ENCODE measurements at places on chromosomes 1 and 21.

DNA sequence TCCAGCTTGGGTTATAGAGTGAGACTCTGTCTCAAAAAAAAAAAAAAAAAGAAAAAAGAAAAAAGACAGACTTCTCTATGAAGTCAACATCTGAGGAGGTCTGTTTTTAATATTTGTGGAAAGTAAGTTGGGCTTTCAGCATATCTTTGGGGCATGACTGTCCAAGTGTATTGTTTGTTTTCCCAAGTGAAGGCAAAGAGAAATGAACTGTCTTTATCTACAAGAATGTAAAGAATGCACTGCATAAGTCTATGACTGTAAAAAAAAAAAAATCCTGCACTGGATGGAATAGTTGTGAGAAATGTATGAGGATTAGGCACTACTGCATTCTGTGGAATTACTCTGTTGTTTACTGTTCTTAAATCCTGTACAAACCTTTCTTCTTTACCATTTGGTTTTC is 45.6 kb upstream of the TMEM61 start:
- no peak for DNase-seq

GRCh38 chr1:195604287-195604686 is 1004.0 kb downstream of the KCNT2 start:
- DNase-seq: no peak

DNA sequence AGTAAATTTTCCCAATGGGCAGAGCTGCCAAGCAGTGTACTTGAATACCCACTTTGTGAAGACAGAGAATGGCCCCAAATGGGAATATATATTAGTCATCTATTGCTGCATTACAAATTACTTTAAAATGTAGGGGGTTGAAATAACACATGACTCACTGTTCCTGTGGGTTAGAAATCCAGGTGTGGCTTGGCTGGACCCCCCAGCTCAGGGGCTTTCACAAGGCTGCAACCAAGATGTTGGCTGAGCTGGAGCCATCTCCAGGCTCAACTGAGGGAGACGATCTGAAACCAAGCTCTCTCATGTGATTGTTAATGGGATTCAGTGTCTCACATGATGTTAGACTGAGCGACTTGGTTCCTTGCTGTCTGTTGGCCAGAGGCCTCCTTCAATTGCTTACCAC is 33.4 kb upstream of the ARHGAP29 start:
- DNase-seq: no peak

DNA sequence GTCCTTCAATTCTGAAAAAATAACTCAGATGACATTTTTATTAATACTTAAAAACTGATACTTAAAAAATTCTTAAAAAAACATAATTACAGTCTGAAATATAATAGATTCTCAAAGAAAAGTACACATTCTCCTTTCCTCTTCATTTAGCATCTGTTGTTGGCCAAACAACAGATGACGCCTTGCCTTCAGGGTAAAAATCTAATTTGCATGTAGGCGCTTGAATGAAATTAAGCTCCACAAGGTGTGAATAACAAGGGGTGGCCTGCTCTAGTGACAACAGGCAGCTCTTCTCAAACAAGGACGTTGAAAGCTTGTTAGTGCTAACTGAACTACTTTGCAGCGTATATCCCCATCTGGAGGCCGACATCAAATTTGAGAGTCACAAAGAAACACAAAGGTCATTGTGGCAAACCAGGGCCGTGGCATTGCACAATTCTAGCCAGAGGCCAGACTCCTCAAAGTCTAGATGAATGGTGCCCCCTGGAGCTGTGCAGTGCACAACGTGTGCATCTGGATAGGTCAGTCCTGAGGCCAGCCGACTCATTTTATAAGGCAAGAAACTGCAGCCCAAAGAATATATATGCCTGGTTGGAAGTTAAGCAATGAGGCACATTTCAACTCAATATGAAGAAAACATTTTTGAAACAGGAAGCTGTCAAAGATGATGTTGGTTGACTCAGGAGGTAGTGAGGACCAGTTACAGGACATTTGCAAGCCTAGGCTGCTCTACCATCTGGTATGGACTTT is 459.2 kb upstream of the RUNX1 start:
- DNase-seq: no peak

DNA sequence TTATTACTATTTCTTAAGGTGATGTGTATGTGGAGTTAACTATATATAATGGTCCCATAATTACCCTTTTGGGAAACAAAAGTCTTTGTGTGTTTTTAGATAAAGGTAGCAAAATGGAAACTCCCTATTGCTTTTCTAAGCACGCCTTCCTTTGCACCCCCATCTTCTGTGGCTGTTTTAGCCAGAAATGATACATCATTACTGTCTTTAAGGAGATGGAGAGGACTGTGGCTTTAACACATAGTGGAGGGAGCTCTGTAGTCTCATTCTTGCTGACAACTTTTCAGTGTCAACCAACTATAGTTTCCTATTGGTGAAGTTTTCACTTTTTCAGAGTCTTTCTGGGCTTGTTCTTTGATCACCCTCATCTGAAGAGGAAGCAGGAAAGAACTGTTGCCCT is 1.0 kb downstream of the APOBEC4 start:
- no peak for DNase-seq

DNA sequence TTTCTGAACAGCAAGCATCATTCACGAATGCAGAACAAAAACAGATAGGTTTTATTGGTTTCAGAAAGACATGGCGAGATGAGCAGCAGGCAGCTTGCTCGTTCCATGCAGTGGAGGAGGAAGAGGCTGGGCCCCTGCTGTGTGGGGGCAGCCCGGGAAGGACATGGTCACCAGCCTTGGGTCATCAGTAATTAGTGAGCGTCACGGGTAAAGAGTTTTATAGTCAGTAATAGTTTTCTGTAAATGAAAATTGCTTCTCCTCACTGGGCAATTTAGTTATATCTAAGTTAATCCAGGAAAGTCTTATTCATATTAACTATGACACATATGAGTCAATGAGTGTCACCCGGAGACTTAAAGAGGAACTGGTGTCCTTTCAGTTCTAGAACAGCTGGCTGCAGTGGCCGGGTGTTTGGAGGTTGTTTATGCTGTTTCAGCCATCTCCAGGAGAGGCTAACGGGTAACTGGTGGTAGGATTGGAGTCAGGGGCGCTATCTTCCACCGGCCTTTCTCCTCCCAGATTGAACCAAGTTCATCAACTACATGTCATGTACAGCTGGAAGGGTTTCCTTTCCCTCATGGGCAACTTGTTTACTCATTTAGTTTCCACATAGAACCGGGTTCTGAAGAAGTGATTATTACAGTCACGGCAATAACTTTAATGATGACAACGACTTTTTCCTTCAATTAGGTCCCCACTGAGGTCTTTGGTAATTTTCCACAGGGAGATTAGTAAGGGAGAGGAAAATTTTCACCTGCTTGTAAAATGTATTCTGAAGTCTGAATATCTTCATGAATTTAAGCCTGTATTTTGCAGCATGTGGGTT is 34.6 kb upstream of the SLC45A1 start:
- no peak for DNase-seq

All from SK-N-DZ (cell line).